ENCODE measurements at places on chromosomes 1 and 21.

DNA sequence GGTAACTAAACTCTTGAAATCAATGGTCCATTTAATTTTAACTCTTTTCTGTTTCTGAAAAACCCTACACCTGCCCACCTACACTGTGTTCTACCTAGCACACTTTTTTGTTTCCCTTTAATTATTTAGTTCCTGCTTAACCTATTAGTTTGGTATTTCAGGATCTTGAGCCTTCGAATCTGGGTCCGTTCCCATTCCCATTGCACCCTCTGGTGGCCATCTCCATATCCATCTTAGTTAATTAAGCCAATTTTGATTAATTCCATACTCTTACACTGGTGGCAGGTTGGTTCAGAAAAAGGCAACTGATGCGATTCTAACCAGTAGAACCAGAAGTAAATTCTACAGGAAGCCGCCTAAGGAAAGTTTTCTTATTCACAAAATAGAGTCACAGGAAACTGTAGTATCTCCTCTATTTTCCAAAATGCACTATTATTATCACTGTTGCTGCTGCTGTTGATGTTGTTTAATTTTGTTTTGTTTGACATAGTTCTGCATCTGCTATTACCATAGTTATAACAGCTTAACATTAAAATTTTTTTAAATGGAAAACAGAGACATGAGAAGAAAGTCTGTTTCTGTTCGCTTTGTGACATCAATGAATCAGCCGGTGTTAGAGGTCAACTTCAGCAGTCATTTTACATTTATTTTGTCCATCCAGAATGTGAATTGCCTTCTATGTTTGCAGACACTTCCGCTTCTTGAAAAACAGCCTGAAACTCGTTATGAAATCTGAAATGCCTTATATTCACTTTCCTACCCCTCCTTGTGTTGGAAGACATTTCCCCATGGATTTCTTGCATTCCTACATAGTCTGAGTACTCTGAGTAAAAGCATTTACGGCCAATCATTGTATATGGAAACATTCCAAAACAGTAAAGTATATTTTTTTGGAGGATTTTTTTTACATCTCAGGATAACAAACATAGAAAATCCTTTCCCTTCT lies 115.5 kb upstream of the NCAM2 start:
- no peak for DNase-seq

GRCh38 chr1:51740652-51741051 lies 123.8 kb downstream of the OSBPL9 start:
- no peak for DNase-seq

DNA sequence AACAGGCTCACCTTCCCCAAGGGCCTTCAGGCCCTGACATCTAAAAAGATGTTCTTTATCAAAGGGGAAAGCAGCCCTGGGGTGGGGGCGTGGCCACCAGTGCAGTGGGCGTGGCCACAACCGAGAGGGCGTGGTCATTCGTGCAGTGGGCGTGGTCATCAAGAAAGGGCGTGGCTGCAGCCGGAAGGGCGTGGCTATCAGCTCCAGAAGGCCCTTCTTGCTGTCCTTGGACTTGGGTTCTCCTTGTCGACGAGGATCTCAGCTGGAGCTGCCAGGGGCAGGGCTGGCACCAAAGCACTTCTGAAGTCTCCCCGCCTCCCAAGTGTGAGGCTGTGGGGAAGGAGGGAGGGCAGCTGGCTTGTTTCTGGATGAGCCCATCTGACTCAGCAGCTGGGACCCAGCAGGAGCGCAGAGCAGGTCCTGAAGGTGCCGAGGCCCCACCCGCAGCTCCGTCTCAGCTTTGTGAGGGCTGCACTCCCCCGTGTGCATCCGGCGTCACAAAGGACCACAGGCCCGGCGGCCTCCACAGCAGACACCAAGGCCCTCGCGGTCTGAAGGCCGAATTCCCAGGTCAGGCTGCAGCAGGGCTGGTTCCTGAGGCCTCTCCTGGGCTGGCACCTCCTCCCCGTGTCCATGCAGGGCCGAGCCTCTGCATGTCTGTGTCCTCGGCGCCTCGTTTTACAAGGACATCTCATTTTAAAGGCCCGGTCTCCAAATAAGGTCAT lies 12.8 kb downstream of the PDE9A start:
- DNase-seq = peak; percentile 84

- DNase-seq = no peak
These were observed 1121.5 kb downstream of the BRINP3 start for GRCh38 chr1:189356206-189356605.

- no peak for DNase-seq
These were observed 81.5 kb upstream of the LPGAT1 start for GRCh38 chr1:211912038-211912437.

GRCh38 chr1:67174716-67175284 lies 8.5 kb downstream of the IL23R start:
- DNase-seq = no peak

GRCh38 chr1:175508320-175509110 lies 234.9 kb downstream of the TNR start:
- no peak for DNase-seq

DNA sequence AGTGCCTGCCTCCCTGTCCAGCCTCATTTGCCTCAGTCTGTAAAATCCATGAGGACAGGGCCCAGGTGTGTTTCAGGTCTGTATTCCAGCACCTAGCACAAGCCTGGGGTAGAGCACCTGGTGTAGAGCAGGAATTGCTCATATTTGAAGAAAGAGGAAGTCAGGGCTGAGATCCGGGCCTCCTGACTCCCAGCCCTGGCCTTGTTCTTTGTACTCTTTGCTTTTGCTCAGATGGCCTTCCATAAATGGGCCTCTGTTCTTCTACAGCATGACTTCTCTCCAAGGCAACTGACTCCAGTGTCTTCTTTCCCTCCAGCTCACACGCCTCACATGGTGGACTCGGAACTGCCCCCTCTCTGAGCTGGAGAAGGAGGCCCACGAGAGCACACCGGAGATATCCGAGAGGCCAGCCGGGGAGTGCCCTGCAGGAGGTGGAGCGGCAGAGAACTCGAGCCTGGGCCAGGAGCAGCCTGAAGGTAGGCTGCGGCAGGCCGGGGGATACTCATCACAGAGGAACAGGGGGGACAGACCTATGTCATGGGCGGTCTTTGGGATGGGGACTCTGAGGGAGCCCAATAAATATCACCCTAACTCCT lies 19.7 kb downstream of the SLC5A9 start:
- no peak for DNase-seq

DNA sequence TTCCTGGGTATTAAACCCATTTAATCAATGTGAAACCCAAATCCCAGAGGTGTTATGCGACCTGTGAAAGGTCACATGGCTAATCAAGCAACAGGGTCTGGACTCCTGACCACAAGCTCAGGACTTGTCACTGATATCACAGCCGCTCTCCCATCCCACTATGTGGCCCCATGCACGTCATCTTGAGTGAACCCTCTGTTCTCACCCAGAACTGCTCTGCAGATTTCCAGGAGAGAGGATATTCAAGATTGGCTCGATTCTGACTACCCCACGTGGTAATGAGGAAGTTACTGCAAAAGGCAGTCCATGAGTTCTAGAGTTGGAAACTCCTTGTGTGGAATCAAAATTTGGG lies 173.5 kb upstream of the ETV3 start:
- no peak for DNase-seq

- DNase-seq = no peak
These were observed 94.7 kb downstream of the LIPI start for GRCh38 chr21:14116080-14116481.

- no peak for DNase-seq
These were observed 27.4 kb upstream of the DNASE2B start for GRCh38 chr1:84370831-84371394.

DNA sequence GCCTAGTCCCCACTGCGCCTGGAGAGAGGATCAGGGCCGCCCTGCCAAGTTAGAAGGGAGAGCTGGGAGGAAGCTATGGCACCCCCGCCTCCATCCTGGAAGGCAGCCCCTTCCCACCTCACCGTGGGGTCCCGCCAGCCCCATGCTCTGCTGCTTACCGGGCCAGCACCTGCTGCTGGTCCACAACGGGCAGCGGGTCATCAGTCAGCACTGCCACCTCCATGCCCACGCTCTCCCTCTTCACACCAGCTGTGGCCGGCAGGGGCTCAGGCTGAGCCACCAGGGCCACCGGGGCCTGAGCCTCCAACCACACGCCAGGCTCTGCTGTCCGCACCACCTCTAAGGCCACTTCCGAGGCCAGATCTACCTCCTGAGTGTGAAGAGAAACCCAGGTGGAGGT lies 23.5 kb upstream of the DDOST start:
- DNase-seq = no peak

- no peak for DNase-seq
These were observed 2.2 kb downstream of the TMED5 start for GRCh38 chr1:93177991-93178390.

DNA sequence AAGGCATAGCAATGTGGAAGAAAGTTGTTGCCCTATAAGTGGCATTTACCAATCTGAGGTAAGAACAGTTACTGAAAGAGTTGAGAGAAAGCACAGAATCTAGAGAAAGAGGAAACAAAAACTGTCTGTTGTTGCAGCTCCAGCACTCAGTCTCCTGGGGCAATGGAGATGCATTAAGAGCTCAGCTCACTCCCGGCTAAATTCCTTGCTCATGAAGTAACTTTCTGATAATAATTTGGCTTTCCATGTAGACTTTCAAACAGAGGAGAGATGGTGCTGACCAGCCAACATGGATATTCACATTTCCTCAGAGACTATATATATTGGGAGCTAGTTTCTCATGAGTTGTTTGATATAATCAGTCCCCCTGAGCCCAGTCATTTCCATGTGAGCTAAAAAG lies 135.3 kb downstream of the GDAP2 start:
- no peak for DNase-seq

GRCh38 chr1:177934927-177935326 lies 34.9 kb downstream of the SEC16B start:
- DNase-seq = no peak
